NCI-H2081 treated with DMSO at 0.1 percent for 48 hours (cell line): ENCODE measurements at places on chromosomes 6 and 20.

- DNase-seq, result no peak
These were observed 72.6 kb upstream of the F13A1 start for GRCh38 chr6:6393069-6393529.

GRCh38 chr20:13147971-13148370, 73.1 kb upstream of the ISM1 start:
- DNase-seq, result no peak

GRCh38 chr6:215335-216034, 76.8 kb upstream of the DUSP22 start:
- DNase-seq, result no peak

- no peak for DNase-seq
These were observed 656 bp downstream of the TDRD6 start for GRCh38 chr6:46688117-46688965.

GRCh38 chr6:39849228-39849627, 57.1 kb downstream of the DAAM2 start:
- DNase-seq, result no peak

DNA sequence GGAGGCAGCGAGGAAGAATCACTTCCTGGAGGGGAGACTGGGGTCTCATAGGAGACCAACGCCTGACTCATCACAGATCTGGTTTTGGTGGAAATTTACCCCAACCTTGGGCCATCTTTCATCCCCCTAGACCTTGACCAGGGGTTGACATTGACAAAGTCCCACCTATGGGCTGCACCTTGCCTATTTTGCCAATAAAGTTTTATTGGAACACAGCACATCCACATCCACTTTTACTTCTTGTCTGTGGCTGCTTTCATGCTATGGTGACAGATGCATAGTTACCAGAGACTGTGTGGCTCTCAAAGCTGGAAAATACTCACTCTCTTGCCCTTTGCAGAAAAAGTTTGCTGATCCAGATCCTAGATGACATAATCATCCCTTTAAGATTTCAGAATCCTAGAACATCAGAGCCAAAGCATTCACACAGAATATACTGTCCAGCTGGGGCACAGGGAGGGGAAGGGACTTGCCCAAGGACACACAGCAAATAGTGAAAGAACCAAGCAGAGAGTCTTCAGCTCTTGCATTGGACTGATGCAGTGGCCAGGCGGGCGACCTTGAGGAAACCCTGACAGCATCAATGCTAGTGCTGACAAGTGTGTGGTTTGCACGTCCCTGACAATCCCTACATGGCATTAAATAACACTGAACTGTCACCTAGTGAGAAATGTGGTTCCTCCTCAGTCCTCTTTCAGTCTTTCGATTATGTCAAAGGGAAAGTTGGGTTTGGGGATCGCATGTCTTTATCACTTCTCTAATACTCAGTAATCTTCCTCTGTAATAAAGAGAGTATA, 41.2 kb downstream of the CD40 start:
- DNase-seq, result no peak
